Spleen (tissue), 13 donors: ENCODE measurements at places on chromosomes 1 and 21. TPM values are rescaled to one million over a fixed set of nuclear protein-coding genes. Genes with fewer than 3 reads are reported as not detected.

DNA sequence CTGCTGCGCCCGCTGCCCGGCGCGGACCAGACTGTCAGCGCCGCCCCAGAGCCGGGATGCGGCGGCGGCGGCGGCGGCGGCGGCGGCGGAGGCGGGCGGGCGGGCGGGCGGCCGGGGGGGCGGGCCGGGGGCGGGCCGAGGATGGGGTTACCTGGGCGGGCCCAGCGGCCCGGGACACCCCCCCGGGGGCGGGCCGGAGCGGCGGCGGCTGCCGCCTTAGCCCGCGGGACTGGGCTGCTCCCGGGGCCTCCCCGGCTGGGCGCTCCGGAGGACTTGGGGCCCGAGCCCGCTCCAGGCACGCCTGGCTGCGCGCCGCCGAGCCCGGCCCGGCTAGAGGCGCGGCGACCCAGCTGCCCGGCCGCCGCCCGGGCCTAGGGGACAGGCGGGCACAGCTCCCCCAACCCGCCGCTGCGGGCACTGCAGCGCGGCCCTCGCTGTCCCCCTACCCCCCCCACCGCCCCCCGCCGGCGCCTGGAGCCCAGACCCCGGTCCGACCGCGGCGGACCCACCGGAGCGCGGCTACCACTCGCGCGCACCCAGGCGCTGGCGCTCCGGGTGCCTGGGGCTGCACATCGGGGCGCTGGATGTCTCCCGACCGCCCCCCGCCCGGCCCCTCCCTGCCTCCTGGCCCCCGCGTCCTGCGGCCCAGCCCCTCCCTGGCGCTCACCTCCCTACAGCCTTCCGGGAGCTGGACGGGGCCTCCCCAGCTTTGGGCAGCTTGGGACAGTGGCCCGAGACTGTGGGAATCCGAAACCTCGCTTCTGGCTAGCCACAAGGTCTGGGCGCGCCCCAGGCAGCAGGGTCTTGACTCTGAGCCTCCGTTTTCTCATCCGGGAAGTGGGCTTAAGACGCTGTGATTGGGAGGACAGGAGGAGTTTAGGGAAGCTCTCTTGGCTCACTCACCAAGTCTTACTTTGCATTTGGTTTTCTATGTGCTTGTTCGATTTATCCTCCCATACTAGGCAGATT lies at the start of gene WNT4:
Gene WNT4 (minus strand): TSS at position 33 of the 969 bp plus-strand sequence. CDS start 175 bp downstream, outside the sequence.
- H3K27ac ChIP-seq = no peak within 1 kb of the TSS
- H3K27me3 ChIP-seq = no peaks in the 10 kb centered on the region
- H3K36me3 ChIP-seq = no peaks in the 10 kb centered on the region
- H3K4me3 ChIP-seq = peak within 1 kb of the TSS; percentile 46

- H3K36me3 ChIP-seq = no peaks in the 10 kb centered on the region
- H3K4me1 ChIP-seq = no peaks in the 10 kb centered on the region
- H3K4me3 ChIP-seq = no peak overlapping the region
- no peak overlapping the region for H3K27ac ChIP-seq
Observed at GRCh38 chr1:197218857-197219256, 49.2 kb upstream of the CRB1 start.

- H3K4me3 ChIP-seq = no peak overlapping the region
- H3K27ac ChIP-seq = no peak overlapping the region
Observed at GRCh38 chr21:15210235-15210678, 145.5 kb upstream of the NRIP1 start.

GRCh38 chr1:184953600-184954219 lies 20.6 kb downstream of the NIBAN1 start:
- no peaks in the 10 kb centered on the region for H3K27me3 ChIP-seq
- no peaks in the 10 kb centered on the region for H3K4me1 ChIP-seq
- H3K27ac ChIP-seq = no peak overlapping the region
- DNase-seq = no peak
- H3K36me3 ChIP-seq = no peaks in the 10 kb centered on the region

DNA sequence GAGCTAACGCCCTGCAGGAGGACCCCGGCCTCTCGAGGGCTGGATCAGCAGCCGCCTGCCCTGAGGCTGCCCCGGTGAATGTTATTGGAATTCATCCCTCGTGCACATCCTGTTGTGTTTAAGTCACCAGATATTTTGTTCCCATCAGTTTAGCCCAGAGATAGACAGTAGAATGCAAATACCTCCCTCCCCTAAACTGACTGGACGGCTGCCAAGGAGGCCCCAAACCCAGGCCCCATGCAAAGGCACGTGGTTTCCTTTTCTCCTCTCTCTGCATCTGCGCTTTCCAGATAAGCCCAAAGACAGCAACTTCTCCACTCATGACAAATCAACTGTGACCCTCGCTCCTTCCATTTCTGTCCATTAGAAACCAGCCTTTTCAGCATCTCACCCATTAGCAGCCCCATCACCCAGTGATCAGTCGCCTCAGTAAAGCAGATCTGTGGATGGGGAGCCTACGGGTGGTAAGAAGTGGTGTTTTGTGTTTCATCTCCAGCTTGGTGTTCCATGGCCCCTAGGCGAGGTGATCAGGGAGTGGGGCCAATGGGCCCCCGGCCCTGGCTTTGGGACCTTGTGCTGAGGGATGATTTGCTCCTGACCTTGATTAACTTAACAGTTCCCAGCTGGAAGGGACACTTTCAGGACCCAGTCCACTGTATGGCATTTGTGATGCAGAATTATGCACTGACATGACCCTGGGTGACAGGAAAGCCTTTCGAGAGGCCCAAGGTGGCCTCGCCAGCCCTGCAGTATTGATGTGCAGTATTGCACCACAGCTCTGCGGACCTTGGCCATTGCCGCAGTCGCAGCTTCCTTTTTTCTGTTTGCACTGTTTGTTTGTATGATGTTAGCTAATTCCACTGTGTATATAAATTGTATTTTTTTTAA lies 5.2 kb downstream of the NPPA start:
- peak overlapping the region; percentile 50 for H3K27ac ChIP-seq
- DNase-seq = peak; percentile 85
- H3K27me3 ChIP-seq = no peaks in the 10 kb centered on the region
- peaks cover 98% of the 10 kb centered on the region for H3K36me3 ChIP-seq
- H3K4me1 ChIP-seq = peaks cover 19% of the 10 kb centered on the region

DNA sequence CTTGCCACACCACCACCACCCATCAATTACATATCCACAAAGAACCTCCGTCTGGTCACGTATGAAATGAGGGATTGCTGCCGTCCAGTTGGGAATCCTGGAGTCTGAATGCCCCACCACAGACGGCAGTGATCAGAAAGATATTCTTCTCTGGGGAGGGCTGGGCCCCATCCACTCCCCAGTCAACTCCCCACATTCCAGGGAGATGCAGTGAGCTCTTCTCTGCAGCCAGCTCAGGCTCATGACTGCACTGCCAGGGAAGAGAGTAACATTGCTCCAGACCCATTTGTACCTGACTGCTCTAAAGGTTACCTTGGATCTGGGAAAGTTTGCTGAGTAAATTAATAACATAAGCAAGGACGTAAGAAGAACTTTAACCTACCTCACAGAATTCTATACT lies 18.3 kb downstream of the DEGS1 start:
- H3K27ac ChIP-seq = no peak overlapping the region
- no peak overlapping the region for H3K4me3 ChIP-seq
- H3K27me3 ChIP-seq = no peaks in the 10 kb centered on the region
- DNase-seq = no peak
- peaks cover 15% of the 10 kb centered on the region for H3K4me1 ChIP-seq

DNA sequence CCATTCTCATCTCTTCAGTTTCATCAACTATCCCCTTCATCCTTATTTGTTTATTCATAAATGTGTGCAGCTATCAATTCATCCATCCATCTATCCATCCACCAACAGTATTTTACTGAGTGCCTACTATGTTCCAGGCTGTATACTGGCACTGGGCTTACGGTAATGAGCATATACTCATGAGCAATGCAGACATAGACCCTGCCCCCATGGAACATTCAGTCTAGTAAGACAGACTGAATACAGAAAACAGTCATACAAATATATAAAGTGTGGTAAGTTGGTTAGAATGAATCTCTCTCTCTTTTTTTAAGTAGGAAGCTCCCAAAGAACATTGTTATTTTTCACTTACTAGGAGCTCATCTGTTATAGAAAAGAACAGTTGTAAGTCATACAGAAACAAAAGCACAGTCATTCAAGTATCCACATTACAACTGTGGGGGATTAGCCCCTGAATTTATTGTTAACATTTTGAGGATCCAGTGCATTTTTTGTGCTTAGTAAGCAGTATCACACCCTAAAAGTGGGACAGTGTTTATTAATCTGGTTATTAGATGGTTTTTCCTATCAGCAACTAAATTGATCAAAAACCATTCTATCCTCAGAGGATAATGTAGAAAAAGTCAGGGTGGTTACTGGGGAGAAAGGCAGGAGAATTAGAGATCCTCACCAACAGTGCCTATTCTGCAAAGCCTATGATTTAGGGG lies 3.6 kb downstream of the SLC16A4 start:
- H3K4me3 ChIP-seq = no peak overlapping the region
- no peak for DNase-seq
- peaks cover 35% of the 10 kb centered on the region for H3K4me1 ChIP-seq
- peaks cover 7% of the 10 kb centered on the region for H3K36me3 ChIP-seq
- no peaks in the 10 kb centered on the region for H3K27me3 ChIP-seq
- no peak overlapping the region for H3K27ac ChIP-seq

GRCh38 chr1:199279067-199279466 lies 640.2 kb downstream of the PTPRC start:
- H3K4me1 ChIP-seq = no peaks in the 10 kb centered on the region
- no peak for DNase-seq
- H3K27me3 ChIP-seq = no peaks in the 10 kb centered on the region
- no peak overlapping the region for H3K4me3 ChIP-seq

DNA sequence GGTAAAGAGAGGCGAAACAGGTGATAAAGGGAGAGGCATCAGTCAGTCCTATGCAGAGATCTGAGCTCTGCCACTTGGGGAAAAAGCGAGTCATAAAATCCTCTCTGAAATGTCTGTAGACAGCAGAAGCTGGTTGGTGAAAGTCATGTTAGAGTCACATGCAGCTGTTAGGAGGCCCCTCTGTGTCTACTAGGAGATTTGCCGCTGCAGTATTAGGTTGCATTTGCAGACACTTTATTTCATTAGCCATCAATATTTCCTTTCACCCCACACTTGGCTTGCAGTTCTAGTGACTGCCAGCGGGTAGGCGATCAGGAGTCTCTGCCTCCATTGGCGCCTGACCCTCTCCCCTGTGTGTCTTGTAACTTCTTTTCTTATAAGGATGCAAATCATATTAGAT lies 16.2 kb downstream of the ATP1A4 start:
- no peak for DNase-seq
- peaks cover 20% of the 10 kb centered on the region for H3K4me1 ChIP-seq
- no peaks in the 10 kb centered on the region for H3K36me3 ChIP-seq

Gene UTP11
- 20.4 TPM for total RNA-seq

Gene PRKCZ
- total RNA-seq = 19.5 TPM

Gene RPE65
- not detected for total RNA-seq

Gene SPRR2B
- total RNA-seq = not detected

Gene C1QC
- total RNA-seq = 1,609 TPM

Gene DCAF8
- total RNA-seq = 147 TPM

Gene PTGER3
- total RNA-seq = 0.91 TPM
